ENCODE measurements at places on chromosomes 5 and 9.

DNA sequence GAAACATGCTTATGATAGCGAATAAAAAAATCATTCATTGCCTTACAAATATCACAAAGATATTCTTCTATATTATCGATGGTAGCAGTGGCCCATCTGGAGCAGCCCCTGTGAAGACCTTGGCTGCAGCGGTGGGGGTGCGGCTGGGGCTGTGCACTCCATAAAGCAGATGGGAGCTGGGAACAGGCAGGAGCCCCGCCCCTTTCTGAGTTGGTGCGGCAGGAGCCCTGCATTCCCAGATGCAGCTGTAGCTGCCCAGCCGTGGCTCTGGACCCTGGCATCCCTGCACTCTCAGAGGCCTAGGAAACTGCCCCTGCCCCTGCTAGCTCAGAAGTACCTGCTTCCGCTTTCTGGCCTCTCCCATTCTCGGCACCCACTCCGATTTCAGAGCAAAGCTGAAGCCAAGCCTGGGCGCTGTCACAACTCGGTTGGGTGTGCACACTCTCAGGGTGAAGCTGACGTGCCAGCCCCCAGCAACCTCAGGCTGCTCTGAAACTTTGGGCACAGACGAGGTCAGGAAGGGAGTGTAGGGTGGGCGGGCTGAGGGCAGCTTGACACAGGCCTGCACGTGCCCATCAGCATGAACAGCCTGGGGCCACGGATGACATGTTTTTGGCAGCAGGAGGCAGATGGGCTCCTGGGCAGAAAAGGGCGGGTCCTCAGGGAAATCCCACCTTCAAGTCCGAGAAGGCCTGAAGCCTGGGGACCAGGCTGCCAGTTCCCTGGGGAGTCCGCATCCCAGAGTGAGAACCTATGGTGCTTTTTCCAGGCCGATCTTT, 1440.8 kb upstream of the ACO1 start:
- DNase-seq = no peak

DNA sequence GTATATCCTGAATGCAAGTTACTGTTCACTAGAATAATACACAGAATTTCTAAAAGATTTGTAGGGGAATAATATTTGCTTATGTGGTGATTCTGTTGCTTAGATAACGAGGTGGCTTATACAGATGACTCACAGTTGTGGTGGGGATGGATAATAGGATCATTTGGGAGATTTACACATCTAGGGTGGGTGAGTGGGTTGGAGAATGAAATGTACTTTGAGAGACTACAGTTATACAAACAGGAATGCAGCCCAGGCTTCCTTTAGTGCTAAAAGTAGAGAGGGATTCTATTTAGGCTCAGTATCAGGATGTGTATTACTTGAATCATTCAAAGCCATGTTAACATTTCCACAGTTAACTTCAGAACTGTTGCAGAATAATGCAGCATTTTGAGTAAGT, 1.8 kb downstream of the CTXN3 start:
- no peak for DNase-seq

DNA sequence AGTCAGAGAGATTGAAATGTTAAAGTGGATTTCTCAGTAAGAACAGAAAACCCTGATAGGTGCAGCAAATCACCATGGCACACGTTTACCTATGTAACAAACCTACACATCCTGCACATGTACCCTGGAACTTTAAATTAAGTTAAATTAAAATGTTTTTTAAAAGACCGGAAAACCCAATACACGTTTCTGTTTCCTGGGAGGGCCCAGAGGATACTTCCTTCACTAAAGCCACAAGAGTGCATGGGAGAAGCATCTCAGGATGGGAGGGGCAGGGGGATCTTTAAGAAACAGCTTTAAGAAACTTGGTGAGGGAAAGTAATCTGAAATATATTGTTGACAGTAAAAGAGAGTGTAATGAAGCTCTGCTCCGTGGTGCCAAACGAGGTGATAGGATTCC, 164.7 kb upstream of the PTGER4 start:
- no peak for DNase-seq

GRCh38 chr9:135865531-135865930, 41.8 kb downstream of the CAMSAP1 start:
- no peak for DNase-seq

GRCh38 chr5:15334551-15335266, 165.3 kb upstream of the FBXL7 start:
- no peak for DNase-seq

DNA sequence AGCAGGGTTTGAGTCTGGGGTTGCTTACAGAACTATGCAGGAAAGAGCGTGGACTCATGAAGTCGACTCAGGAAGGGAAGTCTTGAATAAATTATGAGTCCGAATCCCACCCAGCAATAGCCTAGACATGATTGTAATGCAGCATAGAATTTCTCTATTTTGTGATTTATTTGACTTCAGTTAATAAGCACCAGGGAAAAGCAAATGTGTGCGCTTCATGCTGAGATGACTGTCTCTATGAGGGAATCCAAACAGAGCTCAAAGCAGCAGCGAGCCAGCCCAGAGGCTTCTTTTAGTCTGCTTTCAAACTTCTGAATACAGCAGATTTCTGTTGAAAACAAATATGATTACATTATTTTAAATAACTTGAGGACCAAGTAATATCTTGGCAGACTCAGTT, 188.0 kb downstream of the SEMA6A start:
- no peak for DNase-seq

DNA sequence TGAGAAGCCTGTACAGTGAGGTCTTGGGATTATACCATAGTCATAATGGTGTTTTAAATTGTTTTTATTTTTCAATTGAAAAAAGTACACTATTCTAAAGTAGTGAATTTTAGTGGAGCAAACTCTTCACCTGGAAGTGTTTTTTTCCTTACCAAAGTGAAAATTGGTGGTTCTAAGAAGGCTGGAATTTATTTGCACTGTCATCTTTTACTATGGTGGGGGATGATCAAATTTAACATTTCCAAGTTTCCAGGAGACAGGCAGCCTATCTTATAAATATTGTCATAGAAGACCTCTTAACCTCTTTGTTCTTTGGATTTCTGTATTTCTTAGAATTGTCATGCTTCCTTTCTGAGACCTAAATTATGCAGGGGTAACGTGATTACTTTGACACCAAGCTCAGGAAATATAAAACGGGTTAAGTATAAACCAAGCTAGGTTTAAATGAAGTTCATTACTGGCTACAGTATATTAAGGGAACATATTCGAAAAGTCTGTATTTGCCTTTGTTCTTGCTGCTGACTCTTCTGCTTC, 20.2 kb downstream of the NDFIP1 start:
- DNase-seq = no peak

DNA sequence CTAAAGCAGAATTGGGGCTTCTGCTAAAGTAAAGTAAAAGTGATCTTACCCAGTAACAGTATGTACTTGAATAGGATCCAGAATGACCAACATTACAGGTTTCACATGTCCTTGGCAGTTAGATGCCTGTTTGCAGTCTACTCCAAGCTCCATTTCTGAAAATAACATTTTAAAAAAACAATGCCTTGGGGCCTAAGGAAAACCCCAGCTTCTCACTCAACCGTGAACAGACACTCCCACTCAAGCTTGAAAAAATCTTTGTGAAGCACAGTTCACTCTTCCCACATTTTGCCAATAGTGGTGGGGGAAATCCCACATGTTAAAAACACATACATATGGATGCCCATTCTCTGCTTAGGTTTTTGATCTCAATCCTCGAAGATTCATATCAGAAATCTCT, 304.1 kb downstream of the ARRDC3 start:
- no peak for DNase-seq

DNA sequence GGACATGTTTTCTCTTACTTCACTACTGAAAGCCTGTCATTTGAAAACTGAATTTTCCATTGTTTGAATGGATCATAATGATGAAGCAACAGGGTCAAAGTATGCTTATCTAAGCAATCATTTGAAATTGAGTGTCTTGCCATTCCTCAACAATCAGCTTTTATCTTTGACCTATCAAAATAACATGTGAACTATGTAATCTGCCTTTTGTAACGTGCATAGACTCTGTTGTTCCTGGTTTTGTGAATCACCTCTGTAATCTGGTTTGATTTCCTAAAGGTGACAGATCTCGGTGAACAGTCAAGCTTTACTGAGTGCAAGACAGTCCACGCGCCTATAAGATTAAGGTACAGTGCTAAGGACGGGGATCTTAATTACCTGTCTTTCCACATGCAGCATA, 3.3 kb downstream of the MEF2C start:
- no peak for DNase-seq

Data from coronary artery (tissue), 2 donors.